NCI-H460 (cell line): ENCODE measurements at places on chromosomes 16 and 17. TPM values are rescaled to one million over a fixed set of nuclear protein-coding genes. Genes with fewer than 3 reads are reported as not detected.

Gene PNMT
- total RNA-seq = not detected in 2 replicates

Gene P2RX5
- total RNA-seq = 28.7 and 28.9 TPM in 2 replicates

Gene TMEM100
- total RNA-seq = 43.0 and 49.6 TPM in 2 replicates

Gene ATAD5
- total RNA-seq = 6.7 and 7.2 TPM in 2 replicates

Gene PTGES3L
- total RNA-seq = 0.12 TPM in 1 of 2 replicates, not detected in the other

Gene SLC5A11
- not detected in 2 replicates for total RNA-seq

Gene KRTAP4-3
- total RNA-seq = not detected in 2 replicates

Gene FBXO39
- not detected in 2 replicates for total RNA-seq

Gene SOX15
- total RNA-seq = 0.47 TPM in 1 of 2 replicates, not detected in the other

Gene TBC1D16
- 12.3 and 12.4 TPM in 2 replicates for total RNA-seq

Gene TMEM92
- 0.52 and 1.4 TPM in 2 replicates for total RNA-seq

Gene ARL5C
- total RNA-seq = not detected in 2 replicates

Gene SNN
- total RNA-seq = 2.0 and 2.3 TPM in 2 replicates

Gene CPHXL2
- total RNA-seq = not detected in 2 replicates

Gene SYT17
- 2.0 and 4.1 TPM in 2 replicates for total RNA-seq

Gene CD300LG
- total RNA-seq = not detected in 2 replicates

Gene FGF11
- 1.2 TPM in 2 replicates for total RNA-seq

Gene BCL6B
- not detected in 2 replicates for total RNA-seq

Gene VTN
- 7.1 and 7.6 TPM in 2 replicates for total RNA-seq

Gene NPIPB9
- total RNA-seq = 3.7 and 4.6 TPM in 2 replicates

Gene ERN1
- 13.4 and 14.0 TPM in 2 replicates for total RNA-seq

Gene MRTFB
- total RNA-seq = 7.2 and 7.3 TPM in 2 replicates

Gene CPPED1
- 7.5 and 9.5 TPM in 2 replicates for total RNA-seq

Gene KRT17
- 0.42 TPM in 1 of 2 replicates, not detected in the other for total RNA-seq

Gene FKBP10
- 264 and 267 TPM in 2 replicates for total RNA-seq

Gene TNFRSF13B
- not detected in 2 replicates for total RNA-seq

Gene ZFP1
- total RNA-seq = 17.4 and 18.5 TPM in 2 replicates

Gene BTBD17
- total RNA-seq = not detected in 2 replicates

Gene DUS1L
- total RNA-seq = 123 and 176 TPM in 2 replicates

Gene ACAP1
- total RNA-seq = 0.02 TPM in 1 of 2 replicates, not detected in the other

Gene OTOP2
- total RNA-seq = not detected in 2 replicates

Gene SMIM36
- total RNA-seq = not detected in 2 replicates

Gene STAC2
- not detected in 2 replicates for total RNA-seq

Gene MYO15A
- 0.06 and 0.30 TPM in 2 replicates for total RNA-seq

Gene CMTM2
- total RNA-seq = not detected in 2 replicates

Gene SULT1A2
- 0.29 and 0.67 TPM in 2 replicates for total RNA-seq

Gene TP53TG3
- not detected in 2 replicates for total RNA-seq

Gene CDK5RAP3
- total RNA-seq = 46.6 and 75.2 TPM in 2 replicates

Gene STAT5A
- total RNA-seq = 1.6 and 2.9 TPM in 2 replicates

Gene DYNLL2
- total RNA-seq = 7.3 and 9.8 TPM in 2 replicates

Gene GJD3
- total RNA-seq = not detected in 2 replicates

Gene CD300LF
- not detected in 2 replicates for total RNA-seq

Gene PRAC1
- not detected in 2 replicates for total RNA-seq
